ENCODE measurements at places on chromosomes 3 and 15.
A peak's percentile ranks its signal among the peaks of the same experiment; 100 is the strongest.

- DNase-seq = no peak
These were observed 22.2 kb downstream of the MED12L start for GRCh38 chr3:151107701-151108100.

DNA sequence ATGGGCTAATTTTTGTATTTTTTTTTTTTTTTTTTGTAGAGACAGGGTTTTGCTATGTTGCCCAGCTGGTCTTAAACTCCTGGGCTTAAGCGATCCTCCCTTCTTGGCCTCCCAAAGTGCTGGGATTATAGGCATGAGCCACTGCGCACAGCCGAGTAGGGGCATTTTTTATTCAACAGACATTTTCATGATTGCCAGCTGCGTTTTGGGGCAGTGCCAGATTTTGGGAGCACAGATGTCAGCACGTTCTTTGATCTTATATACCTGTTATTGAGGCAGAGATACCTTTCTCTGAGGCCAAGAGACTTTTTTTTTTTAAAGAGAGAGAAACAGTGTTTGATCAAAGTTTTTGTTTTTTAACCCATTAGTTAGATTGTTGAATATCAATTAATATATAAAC is 16.8 kb downstream of the NEO1 start:
- no peak for DNase-seq

DNA sequence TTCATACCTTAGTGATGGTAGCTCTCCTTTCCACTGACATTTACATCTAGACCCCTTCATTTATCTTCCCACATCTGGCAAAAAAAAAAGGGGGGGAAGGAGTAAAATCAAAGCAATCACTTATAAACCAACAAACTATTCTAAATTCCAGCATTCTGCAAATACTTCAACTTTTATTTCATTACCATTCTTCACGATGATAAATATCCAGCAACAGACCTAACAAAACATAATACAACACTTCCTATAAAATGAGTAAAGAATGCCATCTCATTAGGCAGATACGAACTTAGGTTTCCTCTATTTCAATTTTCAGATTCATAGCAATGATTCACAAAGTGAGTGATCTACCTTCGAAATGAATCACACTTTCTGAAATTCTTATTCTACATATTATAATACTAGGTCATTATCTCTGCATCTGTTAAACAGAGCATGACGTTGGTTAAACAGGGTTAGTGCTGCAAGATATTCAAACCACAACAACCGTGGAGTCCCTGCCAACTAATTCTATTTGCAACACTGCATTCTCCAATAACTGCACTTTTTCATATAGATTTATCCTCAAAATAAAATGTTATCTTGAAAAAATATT is at the start of gene LRRFIP2:
LRRFIP2 (minus strand) TSS at position 51 of the 595 bp plus-strand sequence. CDS start 25,599 bp downstream, outside the sequence.
- DNase-seq = no peak

GRCh38 chr3:157064402-157064801 is 95.5 kb downstream of the CCNL1 start:
- DNase-seq = no peak

DNA sequence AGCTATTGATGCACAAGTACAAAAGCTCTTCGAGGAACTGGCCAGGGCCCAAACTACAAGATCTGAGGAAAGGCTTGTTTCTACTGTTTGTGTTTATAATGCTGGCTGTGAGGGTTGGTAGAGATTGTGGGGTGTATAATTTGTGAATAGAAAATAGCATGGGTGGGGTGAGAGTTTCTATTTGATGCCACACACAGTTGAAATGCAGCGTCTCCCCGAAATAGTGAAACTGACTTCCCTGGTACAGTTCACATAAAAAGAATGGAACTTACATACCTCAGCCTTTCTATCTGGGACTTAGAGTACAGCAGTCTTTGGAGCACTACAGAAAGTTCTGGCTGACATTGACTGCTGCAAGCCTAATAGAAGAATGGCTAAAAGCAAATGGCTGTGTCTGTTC is 91.3 kb downstream of the DTWD1 start:
- no peak for DNase-seq

GRCh38 chr3:146780251-146780650 is 175.1 kb upstream of the PLSCR5 start:
- DNase-seq = no peak

DNA sequence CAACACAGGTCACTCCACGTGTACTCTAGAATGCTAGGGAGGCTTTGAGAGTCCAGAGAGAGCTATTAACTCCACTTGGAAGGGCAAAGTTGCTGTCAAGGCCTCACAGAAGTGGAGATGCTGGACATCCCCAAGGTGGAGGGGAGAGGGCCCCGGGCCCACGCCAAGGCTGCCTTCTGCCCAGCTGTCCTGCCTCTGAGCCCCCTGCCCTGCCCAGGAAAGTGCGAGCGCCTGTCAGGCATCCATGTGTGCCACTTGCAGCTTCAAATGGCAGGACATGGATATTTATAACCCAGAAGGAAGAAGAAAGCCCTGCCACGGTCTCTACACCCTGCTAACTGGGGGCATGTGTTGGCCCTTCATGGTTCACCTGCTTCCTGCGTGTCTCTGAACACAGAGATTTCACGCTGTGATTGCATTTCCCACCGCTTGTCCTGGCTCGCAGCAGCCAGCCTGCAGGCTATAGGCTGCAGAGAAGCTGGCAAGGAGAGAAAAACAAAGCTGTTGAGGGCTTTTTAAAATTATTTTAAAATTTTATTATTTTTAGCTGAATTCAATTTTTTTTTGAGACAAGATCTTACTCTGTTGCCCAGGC is 17.0 kb downstream of the ANKDD1A start:
- no peak for DNase-seq

DNA sequence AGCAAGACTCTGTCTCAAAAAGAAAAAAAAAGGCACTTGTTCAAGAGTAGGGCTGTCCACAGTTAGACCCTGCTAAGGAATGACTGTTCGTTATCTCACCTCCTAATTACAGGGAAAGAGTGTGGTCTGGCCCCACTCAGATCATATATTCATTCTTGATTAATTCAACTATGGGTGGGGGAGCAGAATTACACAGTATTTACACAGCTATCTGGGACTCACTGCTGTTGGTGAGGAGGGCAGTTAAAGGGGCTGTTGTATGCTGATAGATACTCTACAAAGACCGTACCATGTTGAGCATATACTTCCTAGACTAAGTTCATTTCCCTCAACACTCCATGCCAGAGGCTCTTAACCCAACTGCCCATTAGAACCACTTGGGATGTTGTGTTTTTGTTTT is 3.8 kb upstream of the ZNF620 start:
- no peak for DNase-seq

GRCh38 chr15:95503107-95503506 is 827.4 kb upstream of the NR2F2 start:
- DNase-seq = no peak

- DNase-seq = no peak
These were observed 4.1 kb upstream of the CLPX start for GRCh38 chr15:65189102-65189740.

DNA sequence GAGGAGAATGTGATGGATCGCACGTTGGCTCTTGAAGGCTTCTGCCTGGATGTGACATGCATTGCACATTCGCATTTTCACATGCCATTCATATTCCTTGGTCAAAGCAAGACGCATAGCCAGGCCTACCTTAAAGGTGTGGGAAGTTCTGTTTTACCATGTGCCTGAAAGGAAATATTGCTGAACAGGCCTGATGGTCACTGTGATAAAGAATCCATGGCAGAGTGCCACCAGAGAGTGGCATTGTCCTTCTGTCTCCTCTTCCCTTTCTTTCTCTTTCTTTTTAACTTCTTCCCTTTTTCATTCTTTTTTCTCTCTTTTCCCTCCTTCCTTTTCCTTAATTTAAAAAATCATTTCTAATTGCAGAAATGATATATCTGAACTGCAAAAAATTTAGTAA is 15.9 kb upstream of the MITF start:
- DNase-seq = no peak

DNA sequence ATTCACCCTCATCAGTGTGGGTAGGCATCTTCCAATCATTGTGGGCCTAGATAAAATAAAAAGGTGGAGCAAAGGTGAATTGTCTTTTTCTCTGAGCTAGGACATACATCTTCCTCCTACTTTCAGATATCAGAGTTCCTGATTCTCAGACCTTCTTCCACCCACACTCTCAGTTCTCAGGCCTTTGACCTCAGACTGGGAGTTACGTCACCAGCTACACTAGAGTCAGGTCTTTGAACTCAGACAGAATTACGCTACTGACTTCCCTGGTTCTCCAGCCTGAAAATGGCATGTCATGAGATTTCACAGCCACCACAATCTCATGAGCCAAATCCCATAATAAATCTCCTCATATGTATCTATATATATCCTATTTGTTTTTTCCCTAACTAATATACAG is 39.0 kb downstream of the STRIT1 start:
- DNase-seq = no peak

DNA sequence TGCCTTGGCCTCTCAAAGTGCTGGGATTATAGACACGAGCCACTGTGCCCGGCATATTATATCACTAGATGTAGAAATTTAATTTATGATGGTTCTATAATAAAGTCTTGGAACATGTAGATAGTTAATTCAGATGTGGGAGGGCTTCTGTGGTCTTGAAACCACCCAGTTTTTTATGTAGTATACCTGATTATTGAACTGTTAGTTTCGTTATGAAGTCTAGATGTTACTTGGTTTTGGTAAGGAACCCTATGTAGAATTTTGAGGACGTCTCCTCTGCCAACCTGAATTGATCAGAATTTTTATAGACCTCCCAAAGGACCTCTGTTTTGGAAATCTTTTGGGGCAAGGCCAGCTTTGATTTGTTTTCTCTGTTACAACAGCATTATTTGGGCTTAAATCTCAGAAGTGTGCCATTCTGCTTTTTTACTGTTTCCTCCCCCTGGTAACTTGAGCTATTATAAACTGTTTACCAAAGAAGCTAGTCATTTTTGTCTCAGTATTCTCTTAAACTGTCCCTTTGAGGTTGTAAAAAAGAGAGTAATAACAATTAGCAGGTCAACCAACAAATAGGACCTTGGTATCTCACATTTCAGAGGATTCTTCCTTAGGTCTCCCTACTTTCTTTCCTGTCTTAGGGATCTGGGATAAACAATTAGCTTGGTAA is 20.8 kb downstream of the AKAP13 start:
- DNase-seq = no peak

DNA sequence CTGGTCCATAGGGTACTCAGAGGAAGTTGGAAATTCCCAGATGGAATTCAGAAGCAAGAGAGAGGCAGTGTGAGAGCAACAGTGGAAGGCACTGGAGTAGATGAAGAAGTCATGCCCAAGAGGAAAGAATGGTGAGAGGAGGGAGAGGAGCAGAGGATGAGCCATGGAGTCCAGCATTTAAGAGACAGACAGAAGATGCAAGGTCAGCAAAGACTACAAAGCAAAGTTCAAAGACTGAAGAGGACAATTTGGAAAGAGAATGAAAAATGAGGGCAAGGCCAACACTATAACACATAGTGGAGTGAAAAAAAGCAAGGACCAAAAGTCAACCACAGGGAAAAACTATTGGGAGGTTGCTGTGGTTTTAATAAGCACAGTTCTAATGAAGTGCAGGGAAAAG is 178.7 kb downstream of the SSR3 start:
- no peak for DNase-seq

GRCh38 chr15:41557673-41558399 is 1.2 kb upstream of the TYRO3 start:
- DNase-seq = no peak

GRCh38 chr3:105490045-105490444 is 123.3 kb downstream of the ALCAM start:
- DNase-seq = no peak

- no peak for DNase-seq
These were observed 6.2 kb upstream of the TLR9 start for GRCh38 chr3:52231502-52232278.

GRCh38 chr3:43081796-43082195 is 24.1 kb downstream of the POMGNT2 start:
- no peak for DNase-seq

- no peak for DNase-seq
These were observed 289.3 kb upstream of the PLSCR5 start for GRCh38 chr3:146894406-146894805.

DNA sequence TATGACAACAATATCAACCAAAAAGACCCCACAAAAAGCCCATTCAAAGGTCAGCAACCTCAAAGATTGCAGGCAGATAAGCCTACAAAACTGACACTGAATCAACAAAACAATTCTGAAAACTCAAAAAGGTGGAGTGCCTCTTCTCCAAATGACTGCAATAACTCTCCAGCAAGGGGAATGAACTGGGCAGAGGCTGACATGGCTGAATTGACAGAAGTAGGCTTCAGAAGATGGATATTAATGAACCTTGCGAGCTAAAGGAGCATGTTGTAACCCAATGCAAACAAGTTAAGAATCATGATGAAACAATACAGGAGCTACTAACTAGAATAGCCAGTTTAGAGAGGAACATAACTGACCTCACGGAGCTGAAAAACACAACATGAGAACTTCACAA is 20.4 kb upstream of the SLC25A38 start:
- peak; percentile 39 for DNase-seq

DNA sequence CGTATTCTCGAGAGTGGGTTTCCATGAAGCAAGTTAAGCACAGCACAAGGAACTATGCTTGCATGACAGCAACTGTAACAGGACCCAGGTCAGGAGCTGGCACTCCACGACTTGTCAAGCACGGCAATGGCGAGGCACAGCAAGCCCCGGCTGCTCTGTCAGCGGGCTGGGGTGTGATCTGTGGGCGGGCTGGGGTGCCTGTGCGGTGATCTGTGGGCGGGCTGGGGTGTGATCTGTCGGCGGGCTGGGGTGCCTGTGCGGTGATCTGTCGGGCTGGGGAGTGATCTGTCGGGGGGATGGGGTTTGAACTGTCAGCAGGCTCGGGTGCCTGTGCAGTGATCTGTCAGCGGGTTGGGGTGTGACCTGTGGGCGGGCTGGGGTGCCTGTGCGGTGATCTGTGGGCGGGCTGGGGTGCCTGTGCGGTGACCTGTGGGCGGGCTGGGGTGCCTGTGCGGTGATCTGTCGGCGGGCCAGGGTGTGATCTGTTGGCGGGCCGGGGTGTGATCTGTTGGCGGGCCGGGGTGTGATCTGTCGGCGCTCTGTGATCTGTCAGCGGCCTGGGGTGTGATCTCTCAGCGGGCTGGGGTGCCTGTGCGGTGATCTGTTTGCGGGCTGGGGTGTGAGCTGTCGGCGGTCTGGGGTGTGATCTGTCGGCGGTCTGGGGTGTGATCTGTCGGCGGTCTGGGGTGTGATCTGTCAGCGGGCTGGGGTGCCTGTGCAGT is 205.7 kb downstream of the XXYLT1 start:
- no peak for DNase-seq

DNA sequence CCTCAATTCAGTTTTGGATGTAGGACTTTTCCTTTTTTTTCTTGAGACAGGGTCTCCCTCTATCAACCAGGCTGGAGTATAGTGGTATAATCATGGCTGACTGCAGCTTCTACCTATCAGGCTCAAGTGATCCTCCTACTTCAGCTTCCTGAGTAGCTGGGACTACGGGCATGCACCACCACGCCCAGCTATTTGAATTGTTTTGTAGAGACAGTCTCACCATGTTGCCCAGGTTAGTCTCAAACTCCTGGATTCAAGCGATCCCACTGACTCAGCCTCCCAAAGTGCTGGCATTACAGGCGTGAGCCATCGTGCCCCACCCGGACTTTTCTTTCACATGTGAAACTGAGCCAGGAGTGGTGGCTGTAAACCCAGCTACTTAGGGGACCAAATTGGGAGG is 3.5 kb downstream of the RNU5B-1 start:
- no peak for DNase-seq

- DNase-seq = no peak
These were observed 842 bp downstream of the PCCB start for GRCh38 chr3:136250903-136251460.

GRCh38 chr15:36888011-36888992 is 212.0 kb downstream of the MEIS2 start:
- DNase-seq = no peak
